ENCODE measurements at places on chromosomes 1 and 21.

DNA sequence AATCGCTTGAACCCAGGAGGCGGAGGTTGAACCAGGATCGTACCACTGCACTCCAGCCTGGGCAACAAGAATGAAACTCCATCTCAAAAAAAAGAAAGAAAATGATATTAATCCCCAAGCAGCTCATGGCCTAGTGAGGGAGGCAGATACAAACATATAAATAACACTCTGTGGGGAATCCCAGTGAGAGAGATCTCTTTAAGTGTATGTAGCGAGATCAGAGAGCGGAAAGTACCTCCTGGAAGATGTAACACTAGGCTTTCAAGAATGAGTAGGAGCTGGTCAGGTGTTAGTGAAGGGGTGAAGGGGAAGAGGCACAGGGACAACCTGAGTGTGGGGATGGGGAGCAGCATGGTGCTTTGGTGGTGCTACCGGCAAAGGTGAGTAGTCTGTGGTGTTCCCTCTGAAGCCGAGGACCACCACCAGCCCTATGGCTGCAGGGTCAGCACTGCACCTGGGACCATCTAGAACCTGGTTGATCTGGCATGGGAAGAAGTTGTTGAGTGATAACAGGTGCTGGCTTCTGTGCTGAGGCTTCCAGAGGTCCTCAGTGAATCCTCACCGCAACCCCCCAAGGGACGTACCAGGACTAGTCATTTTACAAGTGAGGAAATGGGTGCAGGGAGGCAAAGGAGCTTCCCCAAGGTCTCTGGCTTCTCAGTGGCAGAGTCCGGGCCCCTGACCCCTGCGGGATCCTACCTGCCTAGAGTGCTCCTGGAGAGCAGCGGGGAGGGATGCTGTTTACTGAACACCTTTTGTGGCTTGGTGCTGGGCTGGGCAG is 367.6 kb upstream of the VAMP3 start:
- no peak for DNase-seq

DNA sequence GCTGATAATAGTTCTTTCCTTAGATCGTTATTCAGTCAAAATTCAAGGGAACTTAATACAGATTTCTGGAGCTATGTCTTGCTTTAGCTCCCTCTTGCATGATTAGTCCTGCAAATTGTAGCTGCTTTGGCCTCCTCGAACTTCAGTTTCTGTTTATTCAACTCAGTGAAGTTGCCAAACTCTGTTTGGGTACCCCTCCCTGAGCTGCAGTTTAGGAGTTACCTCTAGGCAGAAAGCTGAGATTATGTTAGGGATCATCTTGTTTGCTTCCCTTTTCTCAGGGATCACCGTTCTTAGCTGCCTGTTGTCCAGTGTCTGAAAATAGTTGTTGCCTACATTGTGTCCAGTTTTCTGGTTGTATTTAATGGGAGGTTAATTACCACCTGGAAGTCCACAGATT is 43.5 kb downstream of the SNX27 start:
- DNase-seq, result no peak

DNA sequence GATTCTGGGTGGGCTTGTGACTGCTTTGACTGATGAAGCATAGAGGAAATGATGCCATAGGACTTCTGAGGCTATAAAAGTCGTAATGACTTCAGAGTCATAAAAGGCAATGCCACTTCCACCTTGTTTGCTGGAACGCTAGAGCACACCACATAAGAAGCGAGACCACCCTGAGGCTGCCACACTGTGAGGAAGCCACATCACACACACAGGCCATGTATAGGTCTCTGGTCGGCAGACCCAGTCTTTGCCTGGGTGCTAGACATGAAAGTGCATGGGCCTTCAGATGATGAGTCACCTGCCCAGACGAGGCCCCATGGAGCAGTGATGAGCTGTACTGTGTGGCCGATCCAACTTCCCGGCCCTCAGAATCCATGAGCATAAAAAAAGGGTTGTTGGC is 14.2 kb upstream of the KANK4 start:
- no peak for DNase-seq

GRCh38 chr1:221913351-221913892 is 171.5 kb upstream of the DUSP10 start:
- DNase-seq, result no peak

DNA sequence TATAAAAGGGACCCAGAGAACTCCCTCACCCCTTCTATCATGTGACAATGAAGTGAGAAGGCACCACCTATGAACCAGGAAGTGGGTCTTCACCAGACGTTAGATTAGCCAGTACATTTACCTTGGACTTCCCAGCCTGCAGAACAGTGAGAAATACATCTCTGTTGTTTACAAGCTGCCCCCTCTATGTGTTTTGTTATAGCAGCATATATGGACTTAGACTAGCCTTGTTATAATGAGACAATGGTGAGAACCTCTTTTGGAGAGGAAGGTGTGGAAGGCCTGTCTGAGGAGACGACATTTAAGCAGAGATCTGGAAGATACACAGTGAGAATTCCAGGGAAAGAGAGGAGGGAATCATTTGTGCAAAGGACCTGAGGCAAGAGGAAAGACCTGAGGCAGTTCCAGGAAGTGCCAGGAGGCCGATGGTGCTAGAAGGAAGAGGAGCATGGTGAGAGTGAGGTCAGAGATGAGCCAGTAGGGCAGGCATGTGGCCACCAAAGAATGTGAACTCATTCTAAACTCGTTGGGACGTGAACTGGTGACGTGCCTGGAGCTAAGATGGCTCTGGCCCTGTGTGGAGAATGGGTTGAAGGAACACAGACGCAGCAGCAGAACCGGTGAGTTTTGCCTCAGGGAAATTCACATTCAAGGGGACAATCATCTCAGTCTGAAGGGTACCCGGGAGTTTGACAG is 98.9 kb upstream of the IRF2BP2 start:
- DNase-seq, result no peak

DNA sequence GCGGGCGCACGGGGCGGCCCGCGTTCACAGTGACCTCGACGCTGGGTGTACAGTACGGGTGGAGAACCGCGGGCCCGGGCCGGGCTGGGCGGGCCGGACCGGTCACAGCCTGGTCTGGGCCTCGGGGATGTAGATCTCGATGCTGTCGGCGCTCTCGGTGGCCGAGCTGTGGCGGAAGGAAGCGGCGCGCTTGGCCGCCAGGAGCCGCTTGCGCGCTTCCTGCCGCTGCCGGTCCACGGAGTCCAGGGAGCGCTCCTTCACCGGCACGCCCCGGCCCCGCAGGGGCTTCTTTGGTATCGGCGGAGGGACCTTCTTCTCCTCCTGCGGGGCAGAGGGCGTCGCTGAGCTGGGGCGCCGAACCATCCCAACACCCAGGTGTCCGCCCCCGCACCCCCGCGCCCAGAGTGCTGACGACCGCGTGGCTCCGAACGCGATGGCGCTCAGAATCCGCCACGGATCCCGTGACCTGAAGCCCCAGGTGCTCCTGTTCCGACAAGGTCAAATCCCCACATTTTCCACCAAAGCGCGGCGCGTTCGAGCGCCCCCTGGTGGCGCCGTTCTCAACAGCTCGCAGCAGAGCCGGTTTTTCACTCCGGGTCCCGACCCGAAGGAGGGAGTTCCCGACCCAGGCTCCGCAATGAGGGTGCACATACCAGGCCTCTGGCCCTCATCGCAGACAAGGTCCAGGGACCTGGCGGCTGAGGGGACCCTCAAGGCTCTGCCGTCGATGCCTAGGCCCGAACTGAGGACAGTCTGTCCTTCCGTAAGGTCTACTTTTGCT is 6.6 kb upstream of the SMIM12 start:
- peak; percentile 87 for DNase-seq

DNA sequence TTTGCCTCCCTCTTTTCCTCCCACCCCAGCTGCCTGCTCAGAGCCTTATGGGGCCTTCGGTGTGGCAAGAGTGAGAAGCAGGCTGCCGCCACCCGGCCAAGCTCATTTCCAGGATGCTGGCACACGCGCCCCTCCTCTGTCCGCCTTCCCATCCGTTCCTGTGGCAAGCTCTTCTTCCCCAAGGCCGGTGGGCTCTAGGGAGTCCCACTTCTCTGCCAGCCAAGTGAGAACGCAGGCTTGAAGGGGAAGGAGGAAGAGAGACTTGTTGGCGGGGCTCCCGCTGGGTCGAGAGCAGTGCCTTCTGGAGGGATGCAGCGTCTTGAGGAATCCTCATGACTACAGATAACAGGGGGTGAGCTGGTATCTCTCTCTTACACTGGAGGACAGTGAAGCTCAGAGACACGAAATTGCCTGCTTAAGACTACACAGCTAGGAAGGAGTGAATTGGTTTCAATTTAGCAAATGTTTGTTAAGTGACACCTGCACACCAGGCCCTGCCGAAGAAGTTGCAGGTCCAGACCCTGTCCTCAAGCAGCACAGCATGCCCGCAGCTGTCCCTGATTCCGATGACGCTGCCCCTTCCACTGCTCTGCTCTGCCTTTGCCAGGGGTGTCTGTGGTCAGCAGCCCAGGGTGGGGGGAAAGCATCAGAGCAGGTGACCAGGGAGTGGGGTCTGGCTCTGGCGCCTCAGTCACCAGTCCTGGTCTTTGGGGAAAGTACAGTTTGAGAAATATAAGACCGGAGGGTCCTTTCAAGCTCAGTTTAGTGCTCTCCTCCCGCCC is 40.1 kb upstream of the FOXO6 start:
- no peak for DNase-seq

DNA sequence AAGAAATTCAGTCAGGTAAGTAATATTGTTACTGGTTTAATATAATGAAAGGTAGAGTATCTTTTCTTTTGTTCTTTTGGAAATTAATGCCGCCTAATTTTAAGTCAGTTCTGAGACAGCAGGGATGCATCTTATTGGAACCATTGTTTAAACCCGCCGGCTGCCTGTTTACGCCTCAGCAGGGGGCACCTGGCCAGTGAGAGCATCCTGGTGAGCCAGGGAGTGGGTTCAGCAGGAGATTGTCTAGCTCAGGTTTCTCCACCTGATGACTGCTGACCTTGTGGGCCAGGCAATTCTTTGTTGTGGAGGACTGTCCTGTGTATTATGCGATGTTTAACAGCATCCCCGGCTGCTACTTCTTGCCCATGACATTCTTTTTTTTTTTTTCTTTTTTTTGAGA is 30.2 kb downstream of the CHAF1B start:
- DNase-seq, result no peak

GRCh38 chr1:171583591-171584201 is 38.3 kb upstream of the MYOCOS start:
- no peak for DNase-seq

DNA sequence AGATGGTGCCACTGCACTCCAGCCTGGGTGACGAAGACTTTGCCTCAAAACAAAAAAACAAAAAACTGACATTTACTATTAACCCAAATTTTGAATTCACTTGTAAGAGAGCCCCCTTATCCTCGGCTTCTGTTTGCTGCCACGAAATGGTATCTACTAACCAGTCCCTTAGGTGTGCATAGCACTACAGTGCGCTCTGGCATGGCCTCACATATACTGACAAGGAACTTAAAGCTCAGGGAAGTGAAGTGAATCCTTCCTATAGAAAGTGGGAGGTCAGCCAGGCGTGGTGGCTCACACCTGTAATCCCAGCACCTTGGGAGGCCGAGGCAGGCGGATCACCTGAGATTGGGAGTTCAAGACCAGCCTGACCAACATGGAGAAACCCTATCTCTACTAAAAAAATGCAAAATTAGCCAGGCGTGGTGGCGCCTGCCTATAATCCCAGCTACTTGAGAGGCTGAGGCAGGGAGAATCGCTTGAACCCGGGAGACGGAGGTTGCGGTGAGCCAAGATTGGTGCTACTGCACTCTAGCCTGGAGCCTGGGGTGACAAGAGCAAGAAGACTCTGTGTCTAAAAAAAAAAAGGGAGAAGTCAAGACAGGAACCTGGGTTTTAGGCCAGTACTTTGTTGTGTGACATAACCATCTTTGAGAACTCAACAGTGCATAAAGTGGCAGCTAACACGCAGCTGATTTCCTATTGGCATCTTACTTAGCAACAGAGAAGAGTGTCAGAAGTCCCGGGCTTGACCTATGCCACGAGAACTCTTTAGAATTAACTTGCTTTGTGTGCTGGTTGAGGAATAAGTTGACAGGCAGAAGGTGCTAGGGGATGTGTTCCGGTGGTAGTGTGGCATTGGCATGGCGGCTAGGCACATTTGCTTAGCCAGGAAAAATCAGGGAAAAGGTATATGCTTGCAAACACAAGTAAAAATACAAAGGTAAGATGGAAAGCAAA is 16.8 kb downstream of the ERRFI1 start:
- DNase-seq, result no peak

DNA sequence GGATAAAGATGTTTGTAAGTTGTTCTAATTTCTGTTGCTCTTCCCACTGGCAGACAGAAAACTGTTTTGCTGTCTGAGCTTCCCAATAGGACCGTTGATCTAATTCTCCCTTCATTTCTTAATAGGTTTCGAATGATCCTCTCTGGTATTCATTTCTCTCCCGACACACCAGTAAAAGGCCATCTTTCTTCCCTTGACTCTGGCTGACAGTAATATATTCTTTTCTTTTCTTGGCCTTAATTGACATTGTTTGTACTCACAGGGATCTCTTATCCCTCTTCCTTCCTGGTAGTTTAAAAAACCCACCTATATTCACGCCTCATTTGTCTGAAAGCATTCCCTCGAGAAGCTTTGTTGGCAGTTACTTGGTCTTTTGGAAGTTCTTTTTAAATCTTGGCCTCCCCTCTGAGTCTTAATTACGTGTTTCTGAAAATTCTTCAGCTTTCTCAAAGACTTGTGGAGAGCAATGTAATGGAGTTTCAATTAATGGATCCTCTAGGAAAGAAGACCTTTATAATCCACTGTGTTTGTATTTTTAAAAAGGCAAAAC is 40.3 kb downstream of the MAP10 start:
- DNase-seq, result no peak

GRCh38 chr1:204081791-204082513 is 9.0 kb downstream of the SOX13 start:
- no peak for DNase-seq

GRCh38 chr1:23742670-23743286 is 493 bp upstream of the ELOA start:
- no peak for DNase-seq

- no peak for DNase-seq
These were observed 185.0 kb upstream of the PTBP2 start for GRCh38 chr1:96536581-96536980.

GRCh38 chr1:175881246-175881976 is 138.0 kb upstream of the TNR start:
- no peak for DNase-seq

GRCh38 chr1:58502519-58502918 is 44.0 kb downstream of the OMA1 start:
- no peak for DNase-seq

GRCh38 chr21:34871026-34871908 is 177.8 kb downstream of the RUNX1 start:
- DNase-seq, result no peak

GRCh38 chr1:216425577-216425976 is 2.3 kb upstream of the USH2A start:
- DNase-seq, result no peak

DNA sequence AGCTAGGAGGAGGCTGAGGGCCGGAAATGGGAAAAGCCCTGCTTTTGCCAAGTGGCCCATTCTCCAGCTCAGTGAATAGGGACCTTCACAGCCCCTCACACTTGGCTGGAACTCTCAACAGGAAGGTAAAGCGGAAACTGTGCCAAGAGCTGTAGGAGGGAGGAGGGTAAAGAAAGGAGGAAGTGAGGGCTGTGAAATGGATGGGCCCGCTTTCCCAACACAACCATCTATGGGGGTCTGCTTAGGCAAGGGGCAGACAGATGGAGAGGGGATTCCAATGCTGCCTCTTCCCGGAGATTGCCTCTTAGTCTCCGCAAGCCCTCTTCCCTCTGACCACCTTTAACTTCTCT is 5.2 kb downstream of the INKA2 start:
- DNase-seq, result no peak

GRCh38 chr1:28163496-28164161 is 12.9 kb downstream of the PTAFR start:
- no peak for DNase-seq

- no peak for DNase-seq
These were observed 10.0 kb upstream of the TRIM17 start for GRCh38 chr1:228426518-228427175.

All from germinal center (tissue), 1 donor.